Thyroid gland (tissue), 4 donors: ENCODE measurements at places on chromosomes 4 and X. TPM values are rescaled to one million over a fixed set of nuclear protein-coding genes. Genes with fewer than 3 reads are reported as not detected.

DNA sequence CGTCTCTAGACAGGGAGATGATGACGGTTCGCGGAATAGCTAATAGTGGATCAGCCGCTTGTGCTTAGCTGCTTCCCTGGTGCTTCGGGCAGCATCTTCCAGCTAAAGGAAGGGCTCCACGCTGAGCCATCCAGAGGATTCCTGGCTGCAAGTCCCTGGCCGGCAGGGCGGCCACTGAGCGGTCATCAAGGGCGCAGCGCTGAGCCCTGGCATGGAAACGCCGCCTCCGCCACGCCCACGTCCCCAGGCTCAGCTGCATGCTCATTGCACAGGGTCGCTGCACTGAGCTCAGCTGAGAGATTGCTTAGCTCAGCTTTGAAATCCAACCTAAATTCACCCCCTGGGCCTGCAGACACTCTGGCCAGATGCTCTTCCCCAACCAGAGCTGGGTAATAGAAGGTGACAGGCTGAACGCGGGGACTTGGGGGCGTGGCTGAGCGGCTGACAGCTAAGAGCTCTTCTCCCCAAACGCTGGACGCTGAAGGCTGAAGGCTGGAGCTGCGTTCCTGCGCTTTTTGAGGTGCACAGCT lies 118.2 kb upstream of the KIT start:
- H3K4me3 ChIP-seq = peak overlapping the region; percentile 25
- H3K4me1 ChIP-seq = peaks cover 3% of the 10 kb centered on the region
- H3K36me3 ChIP-seq = no peaks in the 10 kb centered on the region
- H3K27ac ChIP-seq = no peak overlapping the region
- no peaks in the 10 kb centered on the region for H3K27me3 ChIP-seq
- DNase-seq = peak; percentile 76

DNA sequence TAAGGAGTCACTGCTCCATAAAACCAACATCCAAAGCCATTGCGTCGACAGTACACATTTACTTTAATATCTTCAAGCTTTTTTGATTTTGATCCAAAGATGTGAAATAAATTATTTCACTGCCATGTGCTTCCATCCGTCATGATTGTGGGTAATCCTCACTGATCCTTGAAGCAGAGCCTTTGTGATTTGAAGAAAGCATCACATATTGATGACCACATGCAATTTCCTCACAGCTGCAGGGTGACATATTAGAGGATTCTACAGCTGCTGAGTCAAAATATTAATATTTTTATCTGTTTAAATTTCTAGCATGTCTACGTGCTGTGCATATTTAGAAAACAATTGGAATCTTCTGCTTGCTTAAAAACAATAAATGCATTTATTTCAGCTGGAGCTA lies 196.8 kb upstream of the ANXA3 start:
- no peak overlapping the region for H3K27ac ChIP-seq
- H3K36me3 ChIP-seq = no peaks in the 10 kb centered on the region
- no peak overlapping the region for H3K4me3 ChIP-seq
- H3K4me1 ChIP-seq = peaks cover 4% of the 10 kb centered on the region
- no peak for DNase-seq
- H3K27me3 ChIP-seq = no peaks in the 10 kb centered on the region

Gene STK32B
- total RNA-seq = 1.9 TPM

DNA sequence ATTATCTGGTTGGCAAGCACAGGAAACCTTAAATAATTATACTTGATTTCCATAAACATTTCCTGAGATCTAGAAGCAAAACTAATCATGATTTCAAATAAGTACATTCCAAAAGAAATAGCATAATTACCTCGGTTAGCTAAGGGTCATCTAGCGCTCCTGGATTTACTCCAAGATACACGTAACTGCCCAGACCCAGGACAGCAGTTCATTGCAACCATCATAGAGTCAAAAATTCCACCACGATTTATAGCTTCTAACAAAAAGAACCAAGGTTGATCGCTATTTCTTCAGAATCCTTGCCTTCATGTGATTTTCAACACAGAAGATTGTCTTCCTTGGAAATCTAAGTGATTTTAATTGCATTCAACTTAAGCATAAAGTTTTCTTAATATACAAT lies 1235.5 kb upstream of the TENM3 start:
- no peak overlapping the region for H3K27ac ChIP-seq
- H3K36me3 ChIP-seq = no peaks in the 10 kb centered on the region
- H3K4me1 ChIP-seq = no peaks in the 10 kb centered on the region
- H3K4me3 ChIP-seq = no peak overlapping the region
- DNase-seq = no peak

Gene IRS4
- 11.9 TPM for total RNA-seq

- H3K4me3 ChIP-seq = peak overlapping the region; percentile 79
- no peak for DNase-seq
- H3K27me3 ChIP-seq = no peaks in the 10 kb centered on the region
- H3K4me1 ChIP-seq = peaks cover 14% of the 10 kb centered on the region
- H3K27ac ChIP-seq = peak overlapping the region; percentile 98
Measured at GRCh38 chr4:105472871-105473323, 965 bp downstream of the PPA2 start.

Gene EMCN
- 31.4 TPM for total RNA-seq

- H3K27me3 ChIP-seq = no peaks in the 10 kb centered on the region
- H3K36me3 ChIP-seq = peaks cover 10% of the 10 kb centered on the region
- no peak overlapping the region for H3K4me3 ChIP-seq
- H3K27ac ChIP-seq = peak overlapping the region; percentile 75
- no peak for DNase-seq
- H3K4me1 ChIP-seq = peaks cover 13% of the 10 kb centered on the region
Measured at GRCh38 chr4:2712261-2712842, 43.8 kb downstream of the TNIP2 start.

Gene SERPINA7
- total RNA-seq = not detected

Gene FAM47A
- total RNA-seq = 0.11 TPM

Gene SLC6A8
- total RNA-seq = 5.4 TPM

GRCh38 chr4:7160439-7160838 lies 31.9 kb upstream of the SORCS2 start:
- peaks cover 7% of the 10 kb centered on the region for H3K4me1 ChIP-seq
- H3K36me3 ChIP-seq = no peaks in the 10 kb centered on the region
- H3K4me3 ChIP-seq = no peak overlapping the region
- H3K27ac ChIP-seq = no peak overlapping the region
- no peaks in the 10 kb centered on the region for H3K27me3 ChIP-seq

Gene NDNF
- 7.7 TPM for total RNA-seq

- no peaks in the 10 kb centered on the region for H3K27me3 ChIP-seq
- DNase-seq = peak; percentile 39
- no peaks in the 10 kb centered on the region for H3K36me3 ChIP-seq
- no peak overlapping the region for H3K27ac ChIP-seq
Measured at GRCh38 chr4:39635023-39635422, 3.6 kb downstream of the SMIM14 start.

DNA sequence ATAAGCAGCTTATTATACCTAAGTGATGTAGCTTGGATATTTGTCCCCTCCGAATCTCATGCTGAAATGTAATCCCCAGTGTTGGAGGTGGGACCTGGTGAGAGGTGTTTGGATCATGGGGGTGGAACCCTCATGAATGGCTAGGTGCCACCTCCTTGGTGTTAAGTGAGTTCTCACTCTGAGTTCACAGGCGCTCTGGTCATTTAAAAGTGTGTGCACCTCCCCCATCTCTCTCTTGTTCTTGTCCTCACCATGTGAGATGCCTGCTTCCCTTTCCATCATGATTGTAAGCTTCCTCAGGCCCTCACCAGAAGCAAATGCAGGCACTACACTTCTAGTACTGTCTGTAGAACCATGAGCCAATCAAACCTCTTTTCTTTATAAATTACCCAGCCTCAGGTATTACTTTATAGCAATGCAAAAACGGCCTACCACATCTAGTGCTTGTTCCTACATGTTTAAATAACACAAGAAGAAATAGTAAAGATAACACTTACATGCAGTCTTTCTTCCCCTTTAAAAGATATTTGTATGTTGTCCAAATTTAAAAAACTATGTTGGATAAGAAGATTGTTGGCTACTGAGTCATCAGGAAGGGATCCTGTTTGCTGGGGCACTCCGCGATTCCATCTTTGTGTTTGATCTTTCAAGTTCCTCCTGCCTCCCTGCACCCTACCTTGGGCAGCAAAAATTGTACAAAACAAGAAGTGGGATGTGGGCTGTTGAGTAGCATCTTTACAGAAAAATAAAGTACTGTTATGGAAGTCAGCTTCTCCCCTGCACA lies 29.7 kb downstream of the PPP1R2C start:
- no peak for DNase-seq
- H3K4me3 ChIP-seq = no peak overlapping the region
- H3K36me3 ChIP-seq = no peaks in the 10 kb centered on the region
- no peaks in the 10 kb centered on the region for H3K27me3 ChIP-seq

GRCh38 chr4:3212391-3213105 lies 36.4 kb upstream of the MSANTD1 start:
- H3K4me1 ChIP-seq = no peaks in the 10 kb centered on the region
- no peak overlapping the region for H3K4me3 ChIP-seq
- no peak for DNase-seq
- H3K27me3 ChIP-seq = no peaks in the 10 kb centered on the region

- no peak overlapping the region for H3K4me3 ChIP-seq
- no peaks in the 10 kb centered on the region for H3K36me3 ChIP-seq
- no peaks in the 10 kb centered on the region for H3K27me3 ChIP-seq
- H3K4me1 ChIP-seq = peaks cover 12% of the 10 kb centered on the region
- H3K27ac ChIP-seq = no peak overlapping the region
Measured at GRCh38 chr4:88110826-88111225, 47.6 kb downstream of the ABCG2 start.

Gene CXCR3
- 1.0 TPM for total RNA-seq

DNA sequence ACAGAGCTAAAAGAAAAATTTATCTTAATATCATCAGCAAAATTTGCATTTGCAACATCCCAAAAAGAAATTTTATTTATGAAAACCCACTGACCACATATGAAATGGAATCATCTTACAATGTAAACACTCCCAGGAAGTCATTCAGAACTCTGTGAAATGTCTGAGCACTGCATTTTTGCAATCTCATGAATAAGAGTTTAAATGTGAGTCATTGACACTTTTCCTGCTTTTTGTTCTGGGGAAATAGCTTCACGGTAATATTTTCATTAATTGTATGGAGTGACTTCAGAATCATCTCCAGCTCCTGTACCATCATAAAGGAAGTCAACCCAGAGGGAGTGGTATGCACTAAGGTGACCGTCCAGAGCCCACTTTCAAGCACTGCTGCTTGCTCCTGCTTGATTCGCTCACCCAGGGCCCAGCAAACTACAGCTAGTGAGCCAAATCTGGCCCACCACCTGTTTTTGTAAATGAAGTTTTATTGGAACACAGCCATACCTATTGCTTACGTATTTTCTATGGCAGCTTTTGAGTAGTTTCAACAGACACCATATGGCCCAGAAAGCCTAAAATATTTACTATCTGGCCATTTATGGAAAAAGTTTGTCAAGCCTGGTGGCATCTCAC lies 17.2 kb downstream of the EDNRA start:
- H3K27me3 ChIP-seq = no peaks in the 10 kb centered on the region
- H3K36me3 ChIP-seq = no peaks in the 10 kb centered on the region
- no peak overlapping the region for H3K4me3 ChIP-seq
- no peak overlapping the region for H3K27ac ChIP-seq
- H3K4me1 ChIP-seq = no peaks in the 10 kb centered on the region

Gene ESX1
- not detected for total RNA-seq

Gene LDOC1
- 23.2 TPM for total RNA-seq

GRCh38 chrX:2828344-2828958 lies at the start of gene GYG2:
TSS of gene GYG2 (plus strand) at chrX:2828930. CDS start at chrX:2830189, 1,259 bp downstream.
- H3K4me3 ChIP-seq = no peak within 1 kb of the TSS
- peak; percentile 2 for DNase-seq
- H3K27ac ChIP-seq = no peak within 1 kb of the TSS
- no peaks in the 10 kb centered on the region for H3K27me3 ChIP-seq
- H3K4me1 ChIP-seq = no peaks in the 10 kb centered on the region
